Lung microvascular endothelial cell (primary cell): ENCODE measurements at places on chromosomes 1 and 21.

DNA sequence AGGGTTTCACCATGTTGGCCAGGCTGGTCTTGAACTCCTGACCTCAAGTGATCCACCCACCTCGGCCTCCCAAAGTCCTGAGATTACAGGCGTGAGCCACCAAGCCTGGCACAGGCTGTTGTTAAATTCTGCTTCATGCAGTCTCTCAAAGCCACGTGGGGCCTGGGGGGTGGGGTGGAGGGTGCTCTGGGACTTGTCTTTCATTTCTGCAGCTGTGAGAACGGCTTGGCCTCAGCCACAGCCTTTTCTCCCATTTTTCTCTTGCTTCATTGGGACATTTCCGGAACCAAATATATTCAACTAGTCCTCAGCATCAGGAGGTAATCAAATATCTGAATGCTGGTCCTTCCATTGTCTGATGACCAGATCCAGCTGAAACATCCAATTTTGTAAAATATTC is 27.6 kb upstream of the KCNE2 start:
- DNase-seq: no peak

DNA sequence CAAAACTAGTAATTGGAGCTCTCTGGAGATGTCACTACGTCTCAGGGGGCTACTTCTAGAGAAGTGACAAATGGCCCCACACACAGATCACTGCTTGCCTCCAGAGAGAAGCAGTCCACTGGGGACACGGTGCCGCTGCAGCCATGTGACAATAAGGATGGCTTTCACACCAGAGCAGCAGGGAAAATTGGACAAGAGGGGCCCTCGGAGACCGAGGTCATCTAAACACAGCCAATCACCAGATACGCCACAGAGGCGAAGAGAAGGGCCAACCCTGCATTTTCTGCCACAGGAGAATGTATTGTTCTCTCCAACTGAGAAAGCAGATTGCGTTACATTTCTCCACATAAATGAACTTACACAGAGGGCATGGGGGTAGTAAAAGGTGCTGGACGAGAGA is 51.2 kb upstream of the TIAM1 start:
- no peak for DNase-seq

- no peak for DNase-seq
These were observed 58.3 kb downstream of the UBIAD1 start for GRCh38 chr1:11331036-11331944.

DNA sequence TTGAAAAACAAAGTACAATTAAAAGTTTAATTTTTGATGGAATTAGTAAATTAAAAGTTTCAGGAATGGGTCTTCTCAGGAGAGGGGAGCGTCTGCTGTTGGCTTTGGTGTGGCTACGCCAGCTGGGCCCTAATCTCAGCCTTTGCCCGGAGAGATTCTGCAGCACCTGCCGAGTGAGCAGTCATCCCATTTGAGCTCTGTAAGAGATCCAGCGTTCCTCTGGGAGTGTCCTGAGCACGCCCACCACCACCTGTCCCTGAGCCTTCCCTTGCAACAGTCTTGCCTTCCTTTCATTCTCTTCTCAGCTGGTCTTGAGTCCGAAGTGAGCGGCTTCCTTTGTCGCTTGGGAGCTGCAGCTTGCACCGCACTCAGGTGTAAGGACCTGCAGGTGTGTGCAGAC is 263.1 kb downstream of the CAMTA1 start:
- DNase-seq: no peak

GRCh38 chr1:118151312-118151937 is 33.6 kb downstream of the SPAG17 start:
- DNase-seq: peak; percentile 64

GRCh38 chr1:204578867-204579664 is 62.9 kb downstream of the MDM4 start:
- peak; percentile 20 for DNase-seq

DNA sequence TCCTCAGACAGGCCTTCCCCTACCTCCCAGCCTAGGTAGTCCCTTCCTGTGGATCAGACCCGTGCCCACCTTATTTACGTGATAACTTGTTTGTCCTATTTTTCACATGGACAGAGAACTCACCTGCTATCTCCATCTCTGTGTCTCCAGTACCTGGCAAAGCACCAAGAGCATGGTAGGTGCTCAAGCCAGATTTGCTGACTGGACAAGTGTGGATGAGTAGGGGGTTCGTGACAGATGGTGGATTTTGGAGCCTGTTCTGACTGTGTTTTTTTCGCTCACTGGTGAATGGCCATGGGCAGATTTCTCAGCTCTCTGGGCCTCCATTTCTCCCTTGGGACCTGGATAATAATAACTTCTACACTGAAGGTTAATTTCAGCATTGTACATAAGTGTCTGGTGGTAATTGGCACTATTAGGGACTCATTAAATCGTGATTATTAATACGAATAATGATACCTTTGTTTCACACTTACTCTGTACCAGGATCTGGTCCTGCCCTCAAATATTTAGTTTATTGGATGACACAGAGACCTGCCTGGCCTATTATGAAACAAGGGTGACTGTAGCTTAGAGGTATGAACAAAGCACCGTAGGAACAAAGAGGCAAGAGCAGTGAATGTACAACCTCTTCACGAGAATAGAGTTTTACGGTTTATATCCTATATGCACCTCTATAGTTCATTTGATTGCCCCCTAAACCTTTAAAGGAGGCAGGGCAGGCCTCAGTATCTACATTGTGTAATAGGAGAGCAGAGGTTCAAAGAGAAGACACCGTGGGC is 24.5 kb upstream of the SLC26A9 start:
- DNase-seq: no peak

- DNase-seq: no peak
These were observed 3.4 kb downstream of the SOAT1 start for GRCh38 chr1:179297105-179297378.

DNA sequence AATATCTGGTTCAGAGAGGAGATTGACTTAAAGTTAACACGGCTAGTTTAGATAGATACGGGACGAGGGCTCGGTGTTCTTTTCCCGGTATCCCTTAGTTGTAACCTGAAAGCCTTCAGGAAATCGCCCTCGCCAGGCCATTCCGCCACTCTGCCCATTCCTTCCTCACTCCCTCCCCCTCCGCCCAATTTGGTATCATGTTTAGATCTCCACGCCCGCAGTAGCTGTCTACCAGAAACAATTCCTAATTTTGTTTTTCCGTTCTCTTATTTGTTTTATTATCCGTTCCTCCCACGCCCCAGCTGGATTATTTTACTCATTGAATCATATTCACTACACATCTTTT is 685 bp upstream of the VAMP4 start:
- peak; percentile 35 for DNase-seq

DNA sequence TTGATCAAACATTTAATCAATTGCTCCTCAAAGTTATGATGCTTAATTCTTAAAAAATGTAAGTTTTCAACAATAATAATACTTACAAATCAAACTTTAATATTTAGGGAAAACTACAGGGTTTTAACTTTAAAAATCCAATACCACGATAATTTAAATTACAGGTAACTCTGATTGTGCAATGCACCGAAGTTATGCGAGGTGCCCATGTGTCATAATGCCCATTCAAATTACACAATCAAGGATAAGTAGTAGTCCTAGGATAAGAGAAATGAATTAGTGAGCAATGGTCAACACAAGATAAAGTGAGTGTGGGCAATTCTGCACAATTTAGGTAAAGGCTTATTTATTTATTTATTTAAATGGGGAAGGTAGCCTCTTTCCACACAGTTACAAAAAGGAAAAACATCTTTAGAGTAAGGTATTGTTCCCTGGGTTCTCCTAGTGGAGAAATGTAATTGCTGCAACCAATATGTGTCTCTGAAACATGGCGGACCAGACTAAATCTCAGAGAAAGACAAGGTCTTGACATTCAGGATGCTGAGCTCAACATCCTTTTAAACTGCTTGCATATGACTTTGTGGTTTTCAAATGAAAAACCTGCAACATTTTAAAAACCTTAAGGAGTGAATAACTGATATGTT is 164.2 kb downstream of the TTLL7 start:
- DNase-seq: no peak

DNA sequence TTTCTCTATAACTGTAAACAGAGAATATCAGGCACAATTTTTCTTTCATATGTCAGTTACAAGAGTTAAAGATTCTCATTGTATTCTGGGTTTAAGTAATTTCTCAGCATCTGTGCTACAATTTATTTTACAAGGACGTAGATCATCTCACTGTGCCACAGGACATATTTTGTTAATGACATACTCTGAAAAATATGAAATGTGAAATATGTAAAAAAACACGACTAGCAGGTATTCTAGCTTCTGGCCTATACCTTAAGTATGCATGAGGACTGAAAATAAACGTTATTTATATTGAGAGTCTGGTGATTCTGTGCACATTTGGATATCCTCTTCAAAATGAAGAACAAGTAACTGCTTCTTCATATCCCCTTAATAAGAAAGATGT is 308.8 kb downstream of the BRINP3 start:
- no peak for DNase-seq

- DNase-seq: no peak
These were observed 29.6 kb downstream of the GNB1 start for GRCh38 chr1:1861339-1861730.

DNA sequence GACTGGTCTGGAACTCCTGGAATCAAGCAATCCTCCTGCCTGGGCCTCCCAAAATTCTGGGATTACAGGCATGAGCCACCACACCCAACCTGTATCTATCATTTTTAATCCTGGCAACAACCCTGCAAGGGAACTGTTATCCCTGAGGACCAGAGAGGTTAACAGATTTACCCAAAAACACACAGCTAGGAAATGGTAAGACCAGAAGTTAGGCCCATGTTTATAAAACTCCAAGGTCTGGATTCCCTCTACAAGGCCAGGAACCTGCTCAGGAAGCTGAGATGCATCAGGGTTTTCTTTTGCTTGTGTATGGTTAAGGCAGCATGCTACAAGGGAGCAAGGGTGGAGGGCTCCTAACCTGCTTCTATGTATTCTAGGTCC is 17.8 kb upstream of the TTC39A start:
- DNase-seq: no peak

DNA sequence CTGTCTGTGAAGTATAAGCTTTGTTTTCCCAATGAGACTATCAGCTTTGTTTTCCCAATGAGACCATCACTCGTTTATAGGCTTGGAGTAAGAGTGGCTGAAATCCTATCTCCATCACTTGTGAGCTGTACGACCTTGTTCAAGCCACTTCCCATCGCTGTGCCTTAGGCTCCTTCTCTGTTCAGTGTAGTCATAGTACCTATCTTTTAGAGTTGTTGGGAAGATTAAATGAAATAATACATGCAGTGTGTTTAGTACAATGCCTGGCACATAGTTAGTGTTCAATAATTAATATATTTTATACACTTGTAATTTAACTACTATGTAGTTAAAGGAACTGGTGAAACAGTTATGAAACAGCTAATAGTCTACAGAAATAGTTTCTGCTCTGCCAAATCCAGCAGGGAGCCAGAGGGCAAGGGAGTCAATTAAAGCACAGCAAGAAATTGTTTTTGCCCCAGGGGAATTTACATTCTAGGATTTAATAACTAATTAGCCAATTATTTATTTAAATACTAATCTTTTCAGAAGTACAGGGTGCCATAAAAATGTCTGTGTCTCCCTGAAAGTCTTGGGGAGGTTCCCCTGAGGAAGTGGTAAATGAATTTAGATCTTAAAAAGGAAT is 139.3 kb upstream of the HMCN1 start:
- DNase-seq: no peak

GRCh38 chr1:222783051-222783450 is 31.8 kb upstream of the DISP1 start:
- no peak for DNase-seq

DNA sequence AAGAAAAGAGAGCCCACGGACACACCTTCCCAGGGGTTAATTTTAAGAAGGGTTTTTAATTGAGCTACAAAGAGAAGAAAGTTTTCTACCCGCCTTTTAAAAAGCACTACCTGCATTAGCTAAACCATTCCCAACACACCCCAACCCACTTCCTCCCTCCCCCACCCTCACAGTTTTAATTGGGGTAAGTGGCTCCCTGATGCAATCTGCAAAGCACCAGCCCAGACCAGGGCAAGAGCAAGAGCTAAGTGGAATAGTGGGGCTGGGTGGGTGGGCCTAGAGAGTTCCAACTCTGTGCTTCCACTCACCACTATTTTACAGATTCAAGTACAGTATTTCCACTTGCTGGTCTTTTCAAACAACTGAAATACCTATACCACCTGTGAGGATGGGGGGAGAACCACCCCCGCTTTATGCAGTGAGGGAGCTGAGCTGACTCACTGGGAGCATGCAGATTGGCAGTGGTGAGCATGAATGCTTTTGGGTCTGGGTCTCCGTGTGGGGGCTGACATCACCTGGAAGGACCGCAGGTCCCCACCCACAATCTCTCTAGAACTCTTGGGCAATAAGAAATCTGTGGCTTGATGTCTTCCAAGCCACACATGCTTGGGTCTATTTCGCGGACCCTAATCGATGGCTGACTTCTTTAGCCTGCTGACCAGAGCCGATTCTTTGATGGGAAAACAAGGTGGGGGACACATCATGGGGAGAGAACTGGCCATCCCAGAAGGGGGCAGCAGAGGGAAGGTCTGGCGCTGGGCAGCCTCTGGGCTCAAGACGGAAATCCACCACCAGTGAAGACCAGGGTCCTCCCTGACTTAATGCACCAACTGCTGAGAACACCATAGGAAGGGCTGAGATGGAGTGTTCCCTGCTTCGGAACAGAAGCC is 95.5 kb downstream of the SSBP3 start:
- peak; percentile 72 for DNase-seq

DNA sequence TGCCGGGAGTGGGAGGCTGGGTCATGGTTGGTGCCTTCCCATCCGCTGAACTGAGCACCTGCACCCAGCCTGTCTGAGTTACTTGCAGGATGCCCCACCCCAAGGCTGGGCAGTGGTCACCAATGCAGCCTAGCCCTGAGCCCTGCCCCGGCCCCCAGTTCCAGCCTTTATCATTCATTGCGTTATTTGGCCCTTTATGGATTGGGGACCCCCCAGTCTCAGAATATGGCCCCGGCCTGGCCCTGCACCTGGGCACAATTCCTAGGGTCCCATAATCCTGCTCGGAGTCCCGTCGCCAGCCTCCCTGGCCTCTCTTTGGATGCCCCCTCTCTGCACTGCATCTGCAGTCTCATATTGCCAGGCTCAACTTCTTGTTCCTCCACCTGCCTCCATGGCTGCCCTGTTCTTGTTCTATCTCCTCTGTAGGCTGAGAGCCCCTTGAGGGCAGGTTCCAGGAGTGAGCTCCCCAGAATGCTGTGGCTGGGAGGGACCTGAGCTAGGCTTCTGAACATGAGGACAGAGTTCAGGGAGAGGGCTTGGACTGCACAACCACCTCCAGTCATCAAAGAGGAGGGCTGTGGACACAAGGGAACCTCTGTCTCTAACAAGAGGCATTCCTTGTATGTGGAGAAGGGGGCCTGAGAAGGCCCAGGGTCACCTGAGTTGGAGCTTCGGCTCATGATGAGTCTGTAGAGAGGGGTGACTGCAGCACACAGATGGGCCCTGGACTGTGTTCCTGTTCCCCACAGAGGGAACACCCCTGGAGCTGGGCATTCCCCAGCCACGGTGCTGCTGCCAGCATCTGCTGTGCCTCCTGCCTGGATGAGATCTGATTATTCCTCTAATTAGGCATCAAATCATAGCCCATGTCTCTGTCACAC is 1.1 kb upstream of the KNCN start:
- no peak for DNase-seq

DNA sequence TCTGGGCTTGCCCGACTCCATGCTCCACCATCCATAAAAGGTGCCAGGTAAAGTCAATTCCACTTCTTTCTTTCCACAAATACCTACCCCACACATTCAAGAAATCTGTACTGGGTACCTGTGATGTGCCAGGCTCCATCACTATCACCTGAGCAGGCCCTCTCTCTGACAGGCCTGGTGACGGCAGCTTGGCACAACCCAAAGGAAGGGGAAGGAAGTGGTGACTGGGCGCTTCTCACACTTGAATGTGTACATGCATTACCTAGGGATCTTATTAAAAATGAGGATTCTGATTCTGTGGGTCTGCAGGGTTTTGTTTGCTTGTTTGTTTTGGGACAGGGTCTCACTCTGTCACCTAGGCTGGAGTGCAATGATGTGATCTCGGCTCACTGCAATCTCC is 7.5 kb downstream of the HTR1D start:
- peak; percentile 33 for DNase-seq
